ENCODE measurements at places on chromosomes 3 and 15.

DNA sequence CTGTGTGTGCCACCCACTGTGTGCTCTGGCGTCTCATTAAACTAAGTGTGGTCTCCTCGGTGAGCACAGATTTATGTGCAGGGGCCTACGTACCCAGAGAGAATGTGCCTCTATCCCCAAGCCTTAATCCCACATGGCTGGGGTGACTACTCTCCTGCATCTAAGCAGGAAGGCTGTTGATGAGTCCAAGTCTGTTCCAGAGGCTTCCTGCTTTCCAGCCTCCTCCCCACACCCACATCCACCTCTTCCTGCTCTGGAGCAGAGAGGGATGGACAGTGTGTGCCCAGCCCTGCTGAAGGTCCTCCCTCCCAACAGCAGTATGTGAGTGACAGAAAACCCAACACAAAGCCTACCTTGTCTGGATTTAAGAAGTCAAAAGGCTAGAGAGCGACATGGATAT, 38.8 kb upstream of the BCL2L10 start:
- DNase-seq: no peak

- no peak for DNase-seq
Observed at GRCh38 chr3:175476489-175476888, 617.4 kb downstream of the NAALADL2 start.

DNA sequence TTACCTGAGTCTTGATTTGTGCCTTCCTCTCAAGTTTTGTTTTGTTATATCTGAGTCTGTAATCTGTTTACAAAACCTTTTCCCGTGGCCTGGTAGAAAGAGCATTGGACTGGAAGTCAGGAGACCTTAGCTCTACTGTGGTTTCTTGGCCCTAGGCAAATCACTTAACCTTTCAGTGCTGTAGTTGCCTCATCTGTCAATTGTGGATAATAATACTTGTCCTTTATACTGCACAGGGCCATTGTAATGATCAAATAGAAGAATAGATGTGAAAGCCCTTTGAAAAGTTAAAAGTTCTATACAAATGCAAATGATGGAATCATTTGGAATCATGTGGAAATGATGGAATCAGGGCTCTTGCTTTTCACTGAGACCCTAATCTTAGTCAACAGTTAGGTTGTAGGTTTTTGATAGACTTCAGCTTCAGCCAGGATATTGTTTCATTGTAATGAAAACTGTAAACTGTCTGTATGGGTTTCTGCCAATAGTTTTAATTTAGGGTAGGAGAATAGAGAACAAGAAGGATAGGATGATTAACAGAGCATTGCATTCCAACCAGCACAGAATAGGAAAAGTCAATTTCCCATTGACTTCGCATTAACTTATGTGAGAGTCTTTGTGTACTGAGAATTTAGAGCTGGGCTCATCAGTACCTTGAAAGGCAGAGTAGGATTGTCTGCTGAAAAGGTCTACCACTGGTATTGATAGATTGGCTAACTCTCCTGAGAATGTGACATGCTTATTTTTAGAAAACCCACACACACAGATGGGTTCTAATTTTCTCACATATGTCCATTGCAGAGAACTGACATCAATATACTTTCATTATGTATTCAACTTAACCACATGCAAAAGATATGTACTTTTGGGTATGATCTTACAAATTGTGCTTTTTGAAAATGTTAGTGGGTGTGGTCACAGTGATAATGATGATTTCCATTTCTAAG, 21.8 kb downstream of the MAP2K5 start:
- no peak for DNase-seq

DNA sequence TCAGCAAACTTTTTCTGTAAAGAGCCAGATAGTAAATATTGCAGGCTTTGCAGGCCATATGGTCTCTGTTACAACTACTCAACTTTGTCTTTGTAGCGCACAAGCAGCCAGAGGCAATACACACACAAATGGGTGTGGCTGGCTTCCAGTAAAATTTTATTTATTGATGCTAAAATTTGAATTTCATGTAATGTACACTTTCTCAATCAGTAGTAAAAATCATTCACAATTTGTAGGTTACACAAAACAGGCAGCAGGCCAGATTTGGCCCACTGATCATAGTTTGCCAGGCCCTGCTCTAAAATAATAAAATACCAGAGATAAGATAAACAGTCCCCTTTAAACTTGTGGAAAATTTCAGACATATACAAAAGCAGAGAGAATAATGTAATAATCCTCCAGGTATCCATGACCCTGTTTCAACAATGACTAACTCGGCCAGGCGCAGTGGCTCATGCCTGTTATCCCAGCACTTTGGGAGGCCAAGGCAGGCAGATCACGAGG, 330.3 kb downstream of the SHQ1 start:
- no peak for DNase-seq

DNA sequence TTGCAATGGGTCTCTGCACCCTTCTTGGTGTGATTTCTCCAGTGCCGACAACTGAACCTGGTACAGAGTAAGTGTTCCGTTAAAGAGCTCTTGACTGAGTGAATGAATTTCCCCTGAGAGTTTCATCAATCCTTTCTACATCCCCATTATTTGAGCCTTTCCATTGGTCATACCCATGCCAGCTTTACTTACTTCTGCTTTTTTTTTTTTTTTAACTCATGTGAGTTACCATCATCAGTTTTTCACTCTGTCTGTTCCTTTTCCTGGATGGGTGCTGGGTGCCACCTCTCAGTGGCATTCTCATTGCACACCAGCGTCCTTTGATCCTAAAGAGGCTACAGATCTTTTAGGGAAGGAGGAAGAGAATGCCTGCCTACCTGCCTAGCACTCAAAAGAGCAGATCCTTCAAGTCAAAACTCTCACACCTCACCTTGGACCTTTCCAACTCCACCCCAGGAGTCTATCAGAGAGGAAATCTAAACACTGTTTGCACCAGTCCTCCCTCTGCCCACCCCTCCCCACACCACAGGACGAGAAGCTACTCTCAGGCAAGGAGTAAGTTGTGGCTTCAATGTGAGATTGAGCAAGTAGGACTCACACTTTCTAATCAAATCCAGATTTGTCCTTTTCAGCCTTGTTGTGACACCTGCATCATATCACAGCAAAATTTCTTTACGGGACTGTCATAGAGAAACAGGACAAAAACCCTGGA, 13.1 kb upstream of the USP3 start:
- DNase-seq: no peak

DNA sequence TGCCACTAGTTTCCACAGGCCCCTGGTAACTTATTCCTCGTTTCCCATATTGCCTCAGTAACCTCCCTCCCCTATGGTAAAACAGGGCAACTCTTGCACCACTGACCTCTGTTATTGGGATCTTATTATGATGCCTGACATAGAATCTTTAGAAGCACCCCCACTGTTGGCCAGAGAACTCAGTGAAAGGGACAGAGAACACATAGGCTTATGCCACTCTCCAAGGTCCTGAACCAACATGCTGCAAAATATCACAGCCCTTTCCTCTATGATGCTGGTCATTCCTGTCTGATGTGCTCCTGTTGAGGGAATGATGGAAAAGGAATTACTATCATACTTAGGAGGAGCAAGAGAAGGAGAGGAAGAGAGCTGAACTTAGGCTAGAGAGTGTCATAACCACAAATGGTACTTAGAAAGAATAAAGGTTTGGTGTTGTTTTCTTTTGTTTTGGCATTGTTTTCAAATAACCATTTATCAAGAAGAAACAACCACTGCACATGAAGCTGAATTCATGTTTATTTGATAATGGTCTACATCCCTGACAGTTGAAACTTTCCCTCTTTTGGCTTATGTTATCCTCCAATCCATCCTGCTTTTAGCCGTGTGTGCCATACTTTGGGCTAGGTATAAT, 330.2 kb downstream of the EPHB1 start:
- DNase-seq: no peak

DNA sequence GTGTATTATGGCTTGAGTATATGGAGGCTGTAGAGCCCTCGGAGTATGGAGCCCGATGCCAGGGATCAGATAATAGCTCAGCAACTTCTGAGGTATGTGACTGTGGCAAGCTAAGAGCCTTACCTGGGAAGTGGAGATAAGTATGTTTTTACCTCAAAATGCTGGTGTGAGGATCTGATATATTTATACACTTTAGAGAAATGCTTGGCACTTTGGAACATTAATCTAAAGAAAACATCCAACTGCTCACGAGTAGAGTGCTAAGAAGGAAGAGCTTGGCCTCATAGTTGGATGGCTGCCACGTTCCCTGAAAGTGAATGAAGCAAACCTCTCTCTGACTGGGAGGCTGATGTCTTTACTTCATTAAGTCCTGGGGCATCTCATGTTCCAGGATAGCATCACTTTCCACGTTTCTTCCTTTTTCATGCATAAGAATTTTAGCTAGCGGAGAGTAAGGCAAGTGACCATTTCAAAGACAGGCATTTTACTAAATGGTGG, 58.9 kb upstream of the GOLGA8J start:
- DNase-seq: no peak

DNA sequence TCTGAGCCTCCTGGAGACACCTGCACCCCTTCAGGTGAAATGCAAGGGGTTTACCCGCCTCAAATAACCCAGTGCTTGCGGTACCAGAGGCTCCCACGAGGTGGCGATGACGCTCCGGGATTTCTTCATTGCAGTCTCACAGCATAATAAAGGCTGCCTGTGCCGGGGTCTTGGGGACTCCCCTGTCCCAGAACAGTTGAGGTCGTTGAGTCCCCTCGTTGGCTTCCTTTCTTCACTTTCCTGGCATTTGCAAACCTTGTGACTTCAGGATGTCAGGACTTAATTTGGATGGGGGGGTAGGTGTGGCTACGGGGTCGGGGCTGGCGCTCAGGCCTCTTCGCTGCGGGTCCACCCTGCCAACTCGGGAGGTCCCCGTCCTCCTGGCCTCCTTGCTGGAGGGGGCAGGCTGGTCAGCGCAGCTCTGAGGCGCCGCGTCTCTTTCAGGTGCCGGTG, 1.3 kb downstream of the GNAT1 start:
- peak; percentile 17 for DNase-seq

DNA sequence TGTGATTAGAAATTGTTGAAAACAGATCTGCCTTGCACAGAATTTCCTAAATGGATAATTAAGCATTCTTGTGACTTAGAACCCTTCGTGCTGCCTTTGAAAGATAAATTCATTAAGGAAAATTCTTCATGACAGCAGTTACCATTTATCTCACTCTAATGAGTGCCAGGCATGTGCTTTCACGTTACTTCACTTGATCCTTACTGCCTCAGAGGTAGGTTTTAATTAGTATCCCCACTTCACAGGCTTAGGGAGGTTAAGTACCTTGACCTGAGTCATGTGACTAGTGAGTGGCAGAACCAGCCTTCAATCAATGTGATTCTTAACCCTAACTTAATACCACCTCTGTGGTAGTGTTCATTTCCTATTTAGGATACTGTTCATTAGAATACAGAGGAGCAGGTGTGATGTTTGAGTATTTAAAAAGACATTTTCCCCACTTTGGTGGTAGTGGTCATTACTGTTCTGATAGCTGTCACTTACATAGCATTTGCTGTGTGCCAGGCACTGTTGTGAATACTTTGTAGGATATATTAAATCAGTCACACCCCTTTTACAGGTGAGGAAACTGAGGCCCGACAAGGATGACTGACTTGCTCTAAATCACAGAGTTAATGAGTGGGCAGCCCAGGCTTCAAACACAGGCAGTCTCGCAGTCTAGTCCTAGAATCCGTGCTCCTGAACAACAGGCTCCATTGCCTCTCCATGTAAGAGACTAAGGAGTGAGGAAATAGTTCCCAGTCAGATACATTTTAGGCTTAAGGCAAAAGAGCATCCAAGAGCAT, 57.9 kb downstream of the RLBP1 start:
- DNase-seq: no peak

DNA sequence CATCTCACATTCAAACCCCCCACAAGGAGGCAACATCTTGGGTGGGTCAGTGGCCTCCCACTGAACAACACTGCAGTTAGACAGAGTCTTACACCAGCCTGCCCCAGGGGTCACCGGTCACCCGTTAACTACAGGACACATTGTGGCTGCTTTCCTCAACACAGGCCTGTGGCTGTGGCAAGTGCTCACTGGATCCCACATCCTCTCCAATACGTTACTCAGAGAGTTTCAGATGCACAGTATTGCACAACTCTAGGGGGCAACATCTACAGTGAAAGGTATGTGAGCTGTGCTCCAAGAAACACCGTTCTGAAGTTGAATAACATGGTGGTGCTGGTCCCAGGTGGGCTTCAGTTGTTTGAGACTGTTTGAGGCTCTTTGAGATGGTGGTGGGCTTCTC, 41.0 kb downstream of the CTDSPL start:
- no peak for DNase-seq

DNA sequence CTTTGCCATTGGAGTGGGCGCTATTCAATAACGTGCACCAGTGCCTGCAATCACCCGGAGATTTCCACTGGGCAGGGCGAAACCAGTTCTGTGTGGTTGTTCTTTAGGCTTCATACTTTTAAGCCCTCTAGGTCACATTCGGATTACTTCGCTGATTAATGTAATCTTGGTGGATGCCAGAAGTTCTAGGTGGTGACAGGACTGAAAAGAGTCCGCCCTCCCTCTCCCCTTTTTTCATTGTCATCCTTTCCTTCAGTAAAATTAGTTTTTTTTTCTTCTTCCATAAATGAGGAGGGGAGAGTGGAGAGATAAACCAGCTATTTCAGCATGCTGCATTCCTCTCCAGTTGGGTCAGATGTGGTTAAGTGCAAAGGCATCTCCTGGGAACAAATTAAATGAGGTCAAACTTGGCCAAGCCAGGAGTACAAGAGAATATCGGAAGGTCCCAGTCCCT, 2.3 kb upstream of the SLC2A2 start:
- no peak for DNase-seq

DNA sequence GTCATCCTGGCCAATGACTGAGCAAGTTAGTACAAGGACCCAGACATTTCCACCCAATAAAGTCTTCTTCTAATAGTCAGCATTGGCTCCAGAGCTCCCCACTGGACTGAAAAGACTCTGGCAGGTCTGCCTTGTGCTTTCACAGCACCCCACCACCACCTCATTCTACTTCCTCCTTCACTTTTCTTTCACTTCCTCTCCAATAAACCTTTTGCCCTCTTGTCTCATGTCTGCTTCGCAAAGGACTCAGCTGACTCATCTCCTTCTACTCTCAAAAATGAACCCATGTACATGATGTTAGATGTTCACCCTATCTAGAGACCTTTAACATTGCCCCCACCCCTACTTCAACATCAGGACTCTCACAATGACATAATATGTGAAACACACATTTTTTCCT, 181.0 kb upstream of the PPP2R3A start:
- DNase-seq: no peak

DNA sequence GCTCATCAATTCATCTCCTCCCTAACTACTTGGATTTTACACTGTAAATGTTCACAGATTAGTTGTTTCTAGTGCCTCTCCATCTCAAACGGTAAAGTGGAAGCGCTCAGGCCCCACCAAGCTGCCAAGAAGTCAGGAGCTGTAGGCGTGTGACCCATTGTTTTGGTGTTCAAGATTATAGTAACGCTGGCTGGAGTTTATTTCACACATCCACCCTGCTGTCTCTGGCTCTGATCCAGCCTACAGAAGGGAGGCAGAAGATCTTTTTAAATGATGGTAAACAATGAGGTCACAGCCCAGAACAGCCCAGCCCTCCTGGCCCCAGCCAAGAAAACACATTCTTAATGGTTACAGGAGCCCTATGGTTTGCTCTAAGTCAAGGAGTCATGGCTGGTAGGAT, 25.7 kb upstream of the GALNT15 start:
- no peak for DNase-seq

- DNase-seq: no peak
Observed at GRCh38 chr3:55701997-55702396, 214.9 kb upstream of the WNT5A start.

GRCh38 chr3:166844329-166844728, 535.8 kb downstream of the ZBBX start:
- no peak for DNase-seq
